GM04503 (cell line): ENCODE measurements at places on chromosomes 12 and 14.

- peak; percentile 3 for DNase-seq
Observed at GRCh38 chr12:31702047-31702446, 26.8 kb downstream of the AMN1 start.

- no peak for DNase-seq
Observed at GRCh38 chr14:74980731-74981461, 21.8 kb upstream of the EIF2B2 start.

DNA sequence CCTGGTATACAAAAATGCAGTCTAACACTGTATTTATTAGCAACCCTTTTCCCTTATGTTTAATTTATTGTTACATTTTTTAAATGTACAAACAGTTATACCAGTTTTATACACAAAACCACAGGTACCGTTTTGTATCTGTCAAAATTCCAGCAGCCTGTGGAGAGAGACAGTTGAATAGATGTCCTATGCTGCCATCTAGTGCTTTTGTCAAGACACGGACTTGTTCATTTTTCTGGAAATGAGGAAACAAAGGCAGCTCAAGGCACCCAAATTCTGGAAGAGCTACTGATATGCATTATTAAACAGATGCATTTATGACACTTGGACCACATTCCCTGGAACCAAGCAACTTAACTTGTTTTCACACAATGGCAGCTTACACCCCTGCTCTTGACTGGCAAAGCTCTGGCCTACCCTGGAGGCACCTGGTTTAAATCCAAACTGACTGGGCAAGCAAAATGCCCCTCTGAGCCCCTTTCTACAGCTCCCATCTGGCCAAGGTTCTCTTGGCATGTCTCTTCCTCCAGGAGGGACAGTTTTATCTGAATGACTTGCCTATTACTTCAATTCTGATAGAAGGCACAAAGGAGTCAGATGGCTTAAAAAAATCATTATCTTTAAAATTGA is 286.9 kb upstream of the PRKD1 start:
- no peak for DNase-seq

GRCh38 chr14:92917041-92917940 is 5.7 kb upstream of the CHGA start:
- no peak for DNase-seq

GRCh38 chr12:130058926-130059472 is 103.3 kb upstream of the FZD10 start:
- no peak for DNase-seq

- DNase-seq, result no peak
Observed at GRCh38 chr12:6766651-6767349, 637 bp downstream of the PTMS start.

GRCh38 chr12:94740601-94741362 is 90.4 kb upstream of the TMCC3 start:
- DNase-seq, result no peak

DNA sequence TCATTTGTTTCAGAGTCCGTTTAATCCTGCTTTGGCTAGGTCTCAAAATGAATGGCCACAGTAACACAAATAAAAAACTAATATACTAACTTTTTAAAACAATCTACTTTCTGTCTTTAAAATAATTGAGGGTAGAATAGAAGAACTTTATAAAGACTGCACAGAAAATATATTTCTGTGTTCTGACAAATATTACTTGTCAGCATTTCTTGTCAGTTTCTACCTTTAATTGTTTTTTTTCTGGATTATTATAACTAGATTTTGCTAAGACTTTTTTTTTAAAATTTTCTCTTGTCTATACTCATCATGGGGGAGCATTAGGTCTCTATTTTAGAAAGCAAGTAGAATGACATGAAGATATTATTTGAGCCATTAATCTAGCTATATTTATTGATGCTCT is 86.2 kb downstream of the RAD52 start:
- DNase-seq, result no peak

DNA sequence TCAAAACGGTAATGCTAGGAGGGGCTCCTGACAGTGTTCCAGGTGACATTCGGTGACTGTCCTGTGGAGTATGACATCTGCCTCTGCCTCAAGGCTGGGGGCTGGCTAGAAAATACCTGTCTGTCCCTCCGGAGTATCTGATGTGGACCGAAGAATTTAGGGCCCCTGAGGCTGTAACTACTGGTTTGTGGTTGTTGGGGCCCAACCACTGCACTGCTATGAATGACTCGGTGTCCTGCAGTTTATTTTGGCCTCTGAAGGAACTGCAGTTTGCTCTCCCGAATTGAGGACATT is 198.9 kb upstream of the CAND1 start:
- DNase-seq, result no peak

DNA sequence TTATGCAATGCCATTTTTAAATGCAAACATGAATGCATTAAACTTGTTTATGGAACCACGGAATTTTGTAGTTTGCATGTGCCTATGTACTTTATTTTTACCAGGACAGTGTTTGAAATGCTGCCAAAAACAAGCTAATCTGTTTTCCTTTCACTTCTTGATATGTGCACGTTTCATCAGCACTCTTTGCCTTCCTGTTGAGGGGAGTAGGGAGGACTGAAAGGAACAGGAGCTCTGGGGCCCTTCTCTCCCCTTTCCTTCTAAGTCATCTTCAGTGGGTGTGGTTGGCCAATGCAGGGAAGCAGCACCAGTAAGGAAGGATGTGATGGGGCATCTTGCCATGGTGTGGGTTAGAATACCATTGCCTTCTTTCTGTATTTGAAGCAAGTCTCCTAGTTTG is 12.1 kb upstream of the PPP4R4 start:
- no peak for DNase-seq

DNA sequence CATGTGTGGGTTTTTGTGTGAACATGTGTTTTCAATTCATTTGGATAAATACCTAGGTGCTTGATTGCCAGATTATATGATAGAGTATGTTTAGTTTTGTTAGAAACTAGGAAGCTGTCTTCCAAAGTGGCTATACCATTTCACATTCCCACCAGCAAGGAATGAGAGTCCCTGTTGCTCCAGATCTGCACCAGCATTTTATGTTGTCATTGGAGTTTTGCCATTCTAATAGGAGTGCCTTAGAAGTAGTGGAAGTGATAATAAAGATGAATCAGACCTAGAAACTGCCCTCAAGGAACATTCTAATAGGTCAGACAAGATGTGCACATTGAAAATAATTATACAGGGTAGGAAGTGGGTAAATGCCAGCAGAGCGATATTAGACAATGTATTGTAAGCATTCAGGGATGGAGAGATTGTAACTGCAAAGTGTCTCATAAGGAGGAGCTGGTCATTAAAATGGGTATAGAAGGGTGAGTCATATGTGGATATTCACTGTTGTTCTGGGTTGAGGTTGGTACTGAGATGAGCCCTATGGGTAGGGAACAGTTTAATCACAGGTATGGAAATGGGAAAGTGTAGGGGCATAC is 71.4 kb downstream of the MNAT1 start:
- DNase-seq, result peak; percentile 26

- no peak for DNase-seq
Observed at GRCh38 chr14:54594537-54594936, 27.6 kb downstream of the SAMD4A start.

DNA sequence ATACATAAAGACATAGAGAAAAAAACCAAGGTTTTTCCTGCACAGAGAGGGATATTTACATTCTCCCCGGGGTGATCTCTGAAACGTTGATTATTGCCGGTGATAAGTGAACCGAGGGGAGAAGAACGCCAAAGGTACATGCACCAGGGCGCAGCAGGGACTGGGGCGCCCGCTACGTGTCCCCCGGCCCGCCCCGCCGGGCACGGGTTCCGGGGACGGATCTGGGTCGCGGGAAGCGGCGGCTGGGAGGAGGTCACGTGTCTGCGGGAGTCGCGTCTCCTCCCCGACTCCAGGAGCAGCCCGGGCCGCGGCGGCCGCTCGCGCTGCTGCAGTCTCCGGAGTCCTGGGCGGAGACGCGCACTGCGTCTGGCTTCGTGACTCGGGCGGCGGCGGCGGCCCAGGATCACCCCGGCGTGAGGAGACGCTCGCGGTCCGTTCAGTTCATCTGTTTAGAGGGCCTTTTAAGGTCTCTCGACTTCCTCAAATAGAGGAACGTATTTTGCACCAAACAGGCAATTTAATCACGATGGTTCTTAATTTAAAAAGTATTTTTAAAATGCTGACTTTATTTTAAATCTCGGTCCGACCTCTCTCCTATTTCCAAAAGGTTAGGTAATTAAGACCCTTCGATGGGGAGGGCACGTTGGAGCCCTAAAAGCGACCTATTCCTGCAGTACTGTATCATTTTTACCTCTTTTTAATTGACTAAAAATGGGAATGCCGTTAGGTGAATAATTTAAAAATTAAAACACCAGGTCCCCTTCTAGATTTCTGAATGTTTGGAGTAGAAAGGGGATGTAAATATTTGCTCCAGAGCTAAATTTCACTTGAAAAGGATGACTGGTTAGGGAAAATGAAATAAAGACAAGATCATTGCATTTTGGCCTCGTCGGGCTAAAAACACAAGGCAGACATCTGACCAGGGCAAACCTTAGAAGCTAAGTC is 1.8 kb upstream of the BHLHE41 start:
- no peak for DNase-seq

GRCh38 chr12:106282457-106283097 is 20.0 kb upstream of the TCP11L2 start:
- no peak for DNase-seq

- peak; percentile 33 for DNase-seq
Observed at GRCh38 chr12:82415402-82415801, 57.1 kb downstream of the METTL25 start.

GRCh38 chr12:20695232-20695631 is at the start of gene SLCO1C1:
SLCO1C1 (plus strand) TSS chr12:20695332; CDS start chr12:20699577, 4,245 bp downstream.
- DNase-seq, result no peak

- no peak for DNase-seq
Observed at GRCh38 chr14:28264306-28264705, 502.3 kb upstream of the FOXG1 start.

DNA sequence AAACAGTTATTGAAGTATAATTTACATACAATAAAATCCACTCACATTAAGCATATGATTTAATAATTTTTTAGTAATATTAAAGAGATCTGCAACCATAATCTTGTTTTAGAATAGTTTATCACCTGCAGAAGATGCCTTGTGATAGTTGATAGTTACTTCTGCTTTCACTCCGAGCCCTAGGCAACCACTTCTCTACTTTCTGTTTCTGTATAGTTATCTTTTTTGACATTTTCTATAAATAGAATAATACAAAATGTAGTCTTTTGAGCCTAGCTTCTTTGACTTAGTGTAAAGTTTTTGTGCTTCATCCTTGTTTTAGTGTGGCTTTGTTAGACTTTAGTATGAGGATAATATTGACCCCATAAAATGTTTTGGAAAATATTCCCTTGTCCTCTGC is 111.0 kb downstream of the MNAT1 start:
- no peak for DNase-seq

GRCh38 chr12:25552681-25553080 is 402 bp downstream of the LMNTD1 start:
- DNase-seq, result peak; percentile 22

DNA sequence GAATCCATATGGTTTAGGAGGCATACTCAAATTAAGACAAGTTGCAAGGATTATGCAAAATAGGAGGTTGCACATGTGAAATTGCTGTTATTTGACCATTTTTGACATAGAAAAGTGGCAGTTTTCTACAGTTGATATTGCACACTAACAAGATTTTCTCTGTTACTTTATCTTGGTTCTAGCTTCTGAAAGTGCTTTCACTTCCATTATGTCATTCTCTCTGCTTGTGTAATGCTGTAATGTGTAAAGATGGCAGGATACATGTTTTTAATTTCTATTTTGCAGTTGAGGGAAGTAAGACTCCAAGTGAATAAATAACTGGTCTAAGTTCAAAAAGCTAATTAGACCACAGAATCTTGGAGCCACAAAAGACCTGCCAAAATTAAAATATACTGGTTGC is 60.6 kb downstream of the MYRFL start:
- no peak for DNase-seq

- DNase-seq, result peak; percentile 84
Observed at GRCh38 chr14:58898655-58899316, 261.0 kb downstream of the DACT1 start.

GRCh38 chr12:45622210-45622937 is 107.1 kb upstream of the ARID2 start:
- DNase-seq, result no peak

GRCh38 chr12:109131154-109132050 is 15.0 kb downstream of the ACACB start:
- DNase-seq, result no peak

DNA sequence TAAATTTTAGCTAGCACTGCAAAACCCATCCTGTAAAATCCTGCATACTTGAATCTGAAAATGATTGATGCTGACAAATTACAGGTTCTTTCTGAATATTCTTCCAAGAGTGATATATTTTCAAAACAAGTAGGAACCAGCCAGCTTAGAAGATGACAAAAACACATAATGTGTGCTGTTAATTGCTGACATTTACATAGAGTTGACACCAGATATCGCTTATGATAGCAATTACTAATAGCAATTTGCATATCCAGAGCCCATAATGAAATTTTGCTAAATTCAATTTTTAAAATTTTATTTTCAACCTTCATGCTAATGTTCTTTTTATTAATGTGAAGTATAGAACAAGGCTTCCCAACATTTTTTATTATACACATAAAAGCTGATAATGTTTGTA is 284.5 kb downstream of the SEC23A start:
- DNase-seq, result no peak

DNA sequence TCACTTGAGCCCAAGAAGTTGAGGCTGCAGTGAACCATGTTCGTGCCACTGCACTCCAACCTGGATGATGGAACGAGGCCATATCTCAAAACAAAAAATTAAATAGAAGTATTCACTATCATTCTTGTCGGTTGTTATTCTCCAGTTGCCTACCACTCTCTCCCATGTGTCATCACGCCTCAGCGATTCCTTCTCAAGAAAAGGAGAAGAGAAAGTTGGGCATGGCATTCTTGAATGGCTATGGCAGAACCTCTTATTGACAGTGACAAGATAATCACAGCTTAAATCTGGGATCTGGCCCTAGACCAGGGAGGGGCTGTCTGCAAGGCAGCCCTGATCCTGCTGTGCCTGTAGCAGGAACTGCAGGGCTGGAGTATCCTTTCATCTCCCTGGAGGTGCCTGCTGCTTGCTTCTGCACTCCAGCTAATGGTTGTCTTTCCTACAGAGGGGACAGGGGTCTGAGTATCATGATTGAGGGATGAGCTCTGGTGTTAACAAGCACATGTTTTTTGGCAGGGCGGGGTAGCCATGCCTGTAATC is 12.8 kb upstream of the MLEC start:
- no peak for DNase-seq

- no peak for DNase-seq
Observed at GRCh38 chr14:105282098-105282725, 18.6 kb downstream of the BRF1 start.

- DNase-seq, result no peak
Observed at GRCh38 chr14:33348510-33348909, 409.8 kb downstream of the NPAS3 start.

DNA sequence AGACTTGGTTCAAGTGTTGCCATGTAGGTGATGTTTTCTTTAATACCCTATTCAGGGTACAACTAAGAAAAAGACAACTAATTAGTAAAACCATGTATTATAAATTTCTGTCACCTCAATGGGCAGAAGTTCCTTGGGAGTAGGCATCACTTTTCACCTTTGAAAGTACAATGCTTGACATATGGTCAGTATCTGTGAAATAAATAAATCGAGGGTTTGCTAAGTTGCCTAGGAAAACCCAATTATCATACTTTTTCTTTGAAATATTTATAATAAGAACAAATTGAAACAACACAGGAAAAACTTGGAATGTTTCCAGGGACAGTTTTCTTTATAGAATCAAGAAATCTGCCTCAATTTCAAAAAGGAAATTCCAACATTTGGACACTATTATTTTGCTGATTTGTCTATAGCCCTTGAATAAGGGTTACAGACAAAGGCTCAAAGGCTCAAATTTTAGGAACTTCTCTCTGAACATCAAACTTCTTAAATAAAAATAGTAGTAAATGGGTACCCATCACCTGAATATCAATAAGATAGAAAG is 13.7 kb downstream of the FGD6 start:
- DNase-seq, result no peak

- DNase-seq, result no peak
Observed at GRCh38 chr14:104387022-104388010, 192.2 kb upstream of the C14orf180 start.
